ENCODE measurements at places on chromosomes 1 and 21. TPM values are rescaled to one million over a fixed set of nuclear protein-coding genes. Genes with fewer than 3 reads are reported as not detected.
A peak's percentile ranks its signal among the peaks of the same experiment; 100 is the strongest.

GRCh38 chr1:58548371-58548770 is 1.8 kb upstream of the OMA1 start:
- no peak for DNase-seq

Gene ADAMTSL4
- total RNA-seq: 10.5 TPM

- DNase-seq: no peak
Observed at GRCh38 chr1:6834366-6834765, 49.1 kb downstream of the CAMTA1 start.

- peak; percentile 46 for DNase-seq
Observed at GRCh38 chr1:153357853-153358690, at the start of gene S100A9. S100A9 (plus strand) TSS chr1:153357854; CDS start chr1:153358284, 430 bp downstream.

GRCh38 chr1:32960819-32961355 is 3.7 kb downstream of the RNF19B start:
- DNase-seq: no peak

DNA sequence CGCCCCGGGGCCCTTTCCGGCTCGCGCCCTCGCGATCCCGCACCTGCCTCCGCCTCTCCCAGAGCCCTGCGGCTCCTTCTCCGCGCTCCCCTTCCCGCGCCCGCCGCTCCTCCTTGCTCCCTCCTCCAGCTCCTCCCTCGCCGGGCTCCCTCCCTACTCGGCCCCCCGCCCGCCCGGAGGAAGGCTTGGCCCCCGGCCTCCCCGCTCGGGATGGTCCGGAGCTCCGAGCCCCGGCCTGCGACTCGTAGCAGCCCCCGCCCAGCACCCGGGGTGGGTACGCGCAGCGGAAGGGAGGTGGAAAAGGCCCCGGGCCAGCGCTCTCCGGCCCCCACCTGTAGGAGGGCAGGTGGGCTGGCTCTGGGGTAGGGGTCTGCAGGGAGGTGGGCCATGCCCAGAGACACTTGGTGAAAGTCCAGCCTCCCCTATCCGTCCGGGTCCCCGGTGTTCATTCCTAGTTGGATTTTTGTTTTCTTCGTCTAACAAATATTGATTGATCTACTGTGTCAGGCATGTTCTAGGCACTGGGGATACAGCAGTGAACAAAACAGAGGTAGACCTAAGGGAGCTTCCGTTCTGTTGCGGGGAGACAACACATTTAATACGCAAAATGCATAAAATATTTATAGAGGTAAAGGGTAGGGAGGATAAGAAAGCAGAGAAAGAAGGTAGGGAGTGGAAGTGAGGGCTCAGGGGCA is at the start of gene HTR1D:
Gene HTR1D, minus strand, starts transcription at position 82 of the 695 bp plus-strand sequence. CDS start 23,283 bp downstream, outside the sequence.
- no peak for DNase-seq

GRCh38 chr1:187336441-187337168 is 507.9 kb downstream of the PLA2G4A start:
- DNase-seq: no peak

Gene ENSA
- 83.7 TPM for total RNA-seq

DNA sequence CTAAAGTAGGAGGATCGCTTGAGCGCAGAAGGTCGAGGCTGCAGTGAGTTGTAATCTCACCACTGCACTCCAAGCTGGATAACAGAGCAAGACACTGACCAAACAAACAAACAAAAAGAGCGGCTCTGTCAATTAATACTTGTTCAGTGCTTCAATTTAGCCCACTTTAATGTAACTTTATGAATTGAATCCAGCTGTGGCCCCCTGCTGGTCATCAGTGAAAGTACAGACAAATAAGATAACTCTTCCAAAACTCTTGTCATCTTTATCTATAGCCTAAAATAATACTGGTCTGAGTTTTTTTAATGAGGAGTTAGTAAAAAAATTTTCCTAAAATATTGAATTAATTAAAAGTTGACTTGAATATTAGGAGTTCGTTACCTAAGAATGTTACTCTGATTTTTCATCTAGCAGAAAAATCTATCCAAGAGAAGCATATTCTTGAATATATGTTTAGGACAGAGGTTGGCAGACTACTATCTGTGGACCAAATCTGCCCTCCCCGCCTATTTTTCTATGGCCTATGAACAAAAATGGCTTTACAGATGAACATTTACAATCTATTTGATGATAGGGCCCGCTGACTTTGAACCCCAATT is 26.1 kb downstream of the ATP5PF start:
- peak; percentile 18 for DNase-seq

DNA sequence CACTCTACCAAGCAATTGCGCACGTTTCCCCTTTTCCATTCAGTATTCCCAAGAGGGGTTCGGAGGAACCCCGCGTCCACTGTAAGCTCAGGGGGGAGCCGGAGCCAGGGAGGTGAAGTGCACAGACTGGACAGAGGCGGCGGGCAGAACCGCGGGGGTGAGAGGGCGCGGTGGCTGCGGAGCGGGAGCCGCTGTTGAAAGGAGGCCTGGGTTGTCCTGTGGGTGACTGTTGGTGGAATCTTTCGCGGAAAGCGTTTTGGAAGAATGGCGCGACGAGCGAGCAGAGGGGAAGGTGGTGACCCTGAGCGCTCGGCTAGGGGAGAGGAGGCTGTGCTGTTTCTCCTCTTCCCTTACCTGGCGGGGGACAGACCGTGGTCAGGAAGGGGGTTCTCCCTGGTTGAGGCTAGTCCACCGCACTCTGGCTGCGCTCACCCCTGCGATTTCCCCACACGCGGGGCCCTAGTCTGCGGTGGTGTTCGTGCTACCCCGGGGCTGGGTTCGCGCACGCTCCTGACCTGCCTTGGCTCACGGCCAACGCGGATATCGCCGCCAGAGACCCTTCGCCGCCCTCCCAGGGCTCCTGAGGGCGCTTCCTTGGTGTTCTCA is 92.8 kb downstream of the PRKAB2 start:
- DNase-seq: no peak

DNA sequence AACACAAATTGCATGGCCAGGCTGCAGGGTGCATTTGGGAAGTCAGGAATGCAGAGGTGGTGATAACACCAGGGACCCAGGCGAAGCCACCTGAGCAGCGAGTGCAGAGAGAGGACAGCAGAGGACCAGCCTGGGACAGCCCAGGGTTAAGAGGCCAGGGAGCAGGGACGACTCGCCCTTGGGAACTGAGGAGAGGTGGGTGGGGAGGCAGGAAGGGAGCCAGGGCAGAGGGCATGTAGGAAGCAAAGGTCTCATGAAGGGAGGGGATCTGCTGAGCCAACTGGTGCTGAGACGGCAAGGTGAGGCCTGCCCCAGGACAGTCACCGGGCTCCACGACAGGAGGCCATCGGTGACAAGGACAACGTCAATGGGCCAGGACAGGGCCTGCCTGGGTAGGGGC is 16.4 kb downstream of the KIF17 start:
- DNase-seq: no peak

- peak; percentile 75 for DNase-seq
Observed at GRCh38 chr1:110084227-110085078, 14.0 kb upstream of the ALX3 start.

DNA sequence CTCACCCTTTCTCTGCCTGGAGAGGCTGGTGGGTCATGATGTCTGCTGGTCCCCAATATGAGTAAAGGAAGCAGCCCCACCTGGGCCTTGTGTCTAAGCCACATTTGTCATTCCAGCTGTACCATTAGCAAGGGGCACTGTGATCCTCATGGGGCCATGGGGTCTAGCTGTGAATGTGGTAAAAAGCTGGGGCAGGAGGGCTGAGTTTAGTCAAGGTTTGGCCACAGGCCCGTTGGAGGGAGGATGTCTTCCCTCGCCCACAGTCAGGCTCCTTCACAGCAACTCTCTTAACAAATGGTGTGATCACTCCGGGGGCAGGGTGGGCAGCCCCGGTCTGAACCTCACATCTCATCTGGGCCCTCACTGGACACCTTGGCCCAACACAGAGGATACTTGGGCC is 115.4 kb downstream of the DMRTB1 start:
- no peak for DNase-seq

DNA sequence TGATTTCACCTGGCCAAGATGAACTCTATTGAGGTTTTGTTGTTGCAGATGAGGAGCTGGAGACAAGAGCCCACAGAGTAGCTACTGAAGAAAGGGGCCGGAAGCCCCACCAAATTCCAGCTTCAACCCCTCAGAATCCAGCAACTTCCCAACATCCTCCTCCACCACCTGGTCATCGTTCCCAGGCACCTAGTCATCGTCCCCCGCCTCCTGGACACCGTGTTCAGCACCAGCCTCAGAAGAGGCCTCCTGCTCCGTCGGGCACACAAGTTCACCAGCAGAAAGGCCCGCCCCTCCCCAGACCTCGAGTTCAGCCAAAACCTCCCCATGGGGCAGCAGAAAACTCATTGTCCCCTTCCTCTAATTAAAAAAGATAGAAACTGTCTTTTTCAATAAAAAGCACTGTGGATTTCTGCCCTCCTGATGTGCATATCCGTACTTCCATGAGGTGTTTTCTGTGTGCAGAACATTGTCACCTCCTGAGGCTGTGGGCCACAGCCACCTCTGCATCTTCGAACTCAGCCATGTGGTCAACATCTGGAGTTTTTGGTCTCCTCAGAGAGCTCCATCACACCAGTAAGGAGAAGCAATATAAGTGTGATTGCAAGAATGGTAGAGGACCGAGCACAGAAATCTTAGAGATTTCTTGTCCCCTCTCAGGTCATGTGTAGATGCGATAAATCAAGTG is 14.3 kb downstream of the CD2 start:
- DNase-seq: no peak

Gene SPRR2F
- not detected for total RNA-seq

- no peak for DNase-seq
Observed at GRCh38 chr1:244041466-244042120, 9.5 kb upstream of the ZBTB18 start.

Gene BTBD8
- total RNA-seq: 3.5 TPM

DNA sequence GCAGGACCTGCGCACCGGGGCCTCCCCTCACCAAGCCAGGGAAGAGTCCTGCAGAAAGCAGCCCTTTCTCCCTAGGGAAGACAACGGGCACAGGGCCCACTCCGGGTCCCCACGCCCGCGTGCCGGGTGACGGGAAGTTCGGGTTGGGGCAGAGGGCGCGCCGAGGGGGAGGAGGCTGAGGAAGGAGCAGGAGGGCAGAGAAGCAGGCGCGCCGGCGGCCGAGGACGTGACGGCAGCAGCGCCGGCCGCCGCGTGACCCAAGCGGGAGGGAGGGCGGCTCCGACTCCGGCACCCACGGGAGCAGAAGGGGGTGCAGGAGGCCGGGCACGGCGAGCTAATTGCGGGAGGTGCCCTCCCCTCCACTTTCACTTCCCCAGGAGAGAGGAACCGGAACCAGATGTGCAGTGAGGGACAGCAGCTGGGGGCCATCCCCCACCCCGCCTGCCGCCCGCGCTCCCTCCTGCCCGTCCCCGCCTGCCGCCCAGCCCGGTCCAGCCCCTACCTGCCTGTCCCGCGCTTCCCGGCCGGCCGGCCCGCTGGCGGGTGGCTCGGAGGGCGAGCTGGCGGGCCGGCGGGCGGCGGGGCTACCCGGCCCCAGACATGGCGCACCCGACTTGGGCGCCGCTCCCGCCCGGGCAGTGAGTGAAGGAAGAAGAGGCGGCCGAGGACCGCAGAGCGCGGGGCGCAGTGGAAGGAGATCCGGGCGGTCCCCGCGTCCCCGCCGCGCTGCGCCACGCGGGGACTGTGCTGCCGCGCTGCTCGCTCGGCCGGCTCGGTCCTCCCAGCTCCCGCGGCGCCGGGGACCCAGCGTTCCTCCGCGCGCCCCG is 510 bp downstream of the DENND4B start:
- DNase-seq: peak; percentile 95

- no peak for DNase-seq
Observed at GRCh38 chr1:100448366-100448765, 89.6 kb upstream of the GPR88 start.

DNA sequence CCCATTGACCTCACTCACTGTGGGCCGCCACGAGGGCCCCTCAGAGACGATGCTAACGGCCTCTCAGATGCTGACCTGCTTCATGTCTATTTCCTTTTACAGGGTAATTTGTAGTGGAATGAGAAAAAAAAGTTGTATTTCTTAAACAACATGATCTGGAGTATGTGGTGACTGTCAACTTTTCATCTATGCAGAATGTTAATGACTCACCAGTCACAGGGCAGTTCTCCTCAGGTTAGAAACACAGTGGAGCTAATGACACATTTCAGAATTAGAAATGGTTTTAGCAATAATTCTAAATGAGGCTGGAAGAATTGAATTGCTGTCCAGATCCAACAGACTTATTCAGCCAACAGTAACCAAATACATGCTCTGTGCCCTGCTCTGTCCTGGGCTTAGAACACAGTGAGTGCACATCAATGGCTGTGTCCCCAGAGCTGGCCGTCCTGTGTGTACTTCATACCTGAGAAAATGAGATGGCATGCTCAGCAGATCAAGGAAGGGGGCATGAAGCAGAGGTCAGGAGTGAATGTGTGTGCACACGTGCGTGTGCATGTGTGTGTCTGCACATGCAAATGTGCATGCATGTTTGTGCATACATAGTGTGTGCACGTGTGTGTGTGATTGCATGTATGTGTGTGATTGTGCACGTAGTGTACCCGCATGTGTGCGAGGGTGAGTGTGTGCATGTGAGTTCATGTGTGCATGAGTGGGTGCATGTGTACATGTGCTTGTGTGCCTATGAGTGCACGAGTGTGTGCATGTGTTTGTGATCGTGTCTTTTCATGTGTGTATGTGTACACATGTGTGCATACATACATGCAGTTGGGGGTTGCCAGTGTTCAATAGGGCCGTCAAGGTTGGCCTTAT is 145.3 kb downstream of the PCBP3 start:
- DNase-seq: no peak

Gene LRIG2
- total RNA-seq: 11.3 TPM

- no peak for DNase-seq
Observed at GRCh38 chr1:202562444-202563060, 147.7 kb downstream of the SYT2 start.

DNA sequence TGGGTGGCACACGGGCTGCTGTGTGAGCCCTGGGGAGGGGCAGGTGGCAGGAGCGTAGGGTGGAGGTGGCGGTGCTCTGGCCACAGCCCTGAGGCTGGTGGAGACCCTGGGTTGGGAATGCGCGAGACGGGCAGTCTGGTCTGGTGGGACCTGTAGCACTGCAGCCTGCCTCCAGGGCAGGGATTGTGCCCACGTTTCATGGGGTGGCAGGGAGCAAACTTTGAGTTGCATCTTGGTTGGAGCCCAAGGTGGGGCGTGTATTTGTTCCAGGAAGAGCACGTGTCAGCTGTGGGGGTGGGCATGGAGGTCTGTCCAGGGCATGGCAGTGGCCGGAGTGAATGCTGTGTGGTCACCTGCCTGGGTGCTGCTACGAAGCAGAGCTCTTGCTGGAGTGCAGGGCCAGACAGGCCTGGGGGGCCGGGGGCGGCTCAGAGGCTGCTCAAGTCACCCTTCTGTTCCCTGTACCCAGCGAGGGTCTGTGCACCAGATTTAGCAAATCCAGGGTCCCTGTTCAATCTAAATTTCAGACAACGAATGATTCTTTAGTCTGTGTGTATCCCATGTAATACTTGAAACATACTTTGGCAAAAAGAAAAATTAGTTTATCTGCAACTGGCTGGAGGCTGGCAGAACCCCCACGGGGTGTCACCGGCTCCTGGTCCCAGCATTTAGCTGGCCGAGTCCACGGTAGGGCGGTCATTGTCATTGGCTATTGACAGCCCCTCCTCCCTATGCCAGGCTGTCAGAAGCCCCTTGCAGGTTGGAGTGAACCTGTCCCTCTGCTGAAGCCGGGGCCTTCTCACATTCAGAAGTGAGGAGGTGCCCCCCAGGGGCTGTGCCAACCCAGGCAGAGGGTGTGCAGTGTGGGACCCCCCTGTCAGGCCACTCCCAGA is 27.3 kb downstream of the KRTAP10-1 start:
- no peak for DNase-seq
